ENCODE measurements at places on chromosomes 13 and 19.
A peak's percentile ranks its signal among the peaks of the same experiment; 100 is the strongest.

GRCh38 chr13:43244481-43244880 is 221.1 kb downstream of the DNAJC15 start:
- no peak for DNase-seq

GRCh38 chr19:15936950-15937349 is 2.6 kb upstream of the CYP4F11 start:
- DNase-seq = no peak

DNA sequence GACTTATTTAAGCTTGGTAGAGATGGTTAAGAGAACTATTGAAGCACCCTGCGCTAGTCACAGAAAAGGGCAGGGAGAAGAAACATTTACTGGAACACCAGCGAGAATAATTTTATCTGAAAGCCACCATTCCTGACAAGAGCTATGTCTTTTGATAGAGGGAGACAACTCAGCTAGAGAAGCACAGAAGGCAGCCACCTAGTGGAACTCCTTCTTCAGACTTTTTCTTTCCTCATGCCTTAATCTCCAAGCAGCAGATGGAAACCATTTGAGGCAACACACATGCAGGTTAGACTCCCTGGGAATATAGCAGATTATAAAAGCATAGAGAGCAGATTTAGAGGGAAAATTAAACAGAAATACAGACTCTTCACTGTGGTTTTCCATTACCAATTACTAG is 813.4 kb downstream of the SLITRK6 start:
- no peak for DNase-seq

DNA sequence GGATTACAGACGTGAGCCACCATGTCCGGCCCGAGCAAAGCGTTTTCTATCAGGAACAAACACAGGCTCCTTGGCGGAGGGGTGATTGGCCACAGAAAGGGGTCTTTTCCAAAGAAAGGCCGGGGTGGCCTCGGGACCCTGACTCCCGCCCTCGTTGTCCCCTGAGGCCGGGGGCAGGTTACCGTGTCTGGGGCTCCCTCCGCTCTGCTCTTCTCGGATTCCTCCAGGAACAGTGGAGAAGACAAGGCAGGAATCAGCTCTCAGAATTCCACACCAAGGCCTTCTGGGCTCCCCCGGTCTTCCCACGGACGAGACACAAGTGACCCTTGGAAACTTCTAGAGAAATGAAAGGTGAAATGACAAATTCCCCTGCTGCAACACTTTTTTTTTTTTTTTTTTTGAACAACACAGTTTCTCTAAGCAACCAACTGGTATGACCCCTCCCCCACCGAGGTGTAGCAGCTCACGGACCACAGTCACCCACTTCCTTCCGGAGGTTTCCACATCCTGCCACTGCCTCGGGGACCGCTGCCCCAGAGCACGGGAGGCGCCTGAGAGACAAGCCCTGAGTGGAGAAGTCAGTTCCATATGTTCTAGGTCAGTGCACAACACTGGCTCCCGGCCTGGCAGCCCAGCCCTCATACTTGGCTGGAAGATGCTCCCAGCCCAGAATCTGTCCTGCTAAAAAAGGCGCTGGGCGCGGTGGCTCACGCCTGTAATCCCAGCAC is 11.0 kb downstream of the MOB3A start:
- DNase-seq = peak; percentile 68

DNA sequence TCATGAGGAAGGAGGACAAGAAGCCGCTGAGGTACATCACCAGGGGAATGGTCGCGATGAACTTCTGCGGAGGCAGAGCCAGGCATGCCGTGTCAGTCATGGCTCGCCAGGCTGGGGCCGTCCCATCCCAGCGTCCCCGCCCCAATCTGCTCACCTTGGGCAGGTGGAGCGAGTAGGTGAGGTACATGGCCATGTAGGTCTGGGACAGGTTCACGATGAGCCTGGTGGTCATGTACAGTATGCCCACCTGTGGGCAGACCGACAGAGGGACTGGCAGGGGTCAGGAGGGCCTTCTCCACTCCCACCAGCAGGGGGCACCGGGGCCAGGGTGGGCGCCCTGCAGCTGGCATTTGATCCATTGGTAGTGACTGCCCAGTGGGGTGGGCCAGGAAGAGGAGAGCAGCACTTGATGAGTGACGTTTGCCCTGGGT is 8.3 kb downstream of the TEKTIP1 start:
- no peak for DNase-seq

DNA sequence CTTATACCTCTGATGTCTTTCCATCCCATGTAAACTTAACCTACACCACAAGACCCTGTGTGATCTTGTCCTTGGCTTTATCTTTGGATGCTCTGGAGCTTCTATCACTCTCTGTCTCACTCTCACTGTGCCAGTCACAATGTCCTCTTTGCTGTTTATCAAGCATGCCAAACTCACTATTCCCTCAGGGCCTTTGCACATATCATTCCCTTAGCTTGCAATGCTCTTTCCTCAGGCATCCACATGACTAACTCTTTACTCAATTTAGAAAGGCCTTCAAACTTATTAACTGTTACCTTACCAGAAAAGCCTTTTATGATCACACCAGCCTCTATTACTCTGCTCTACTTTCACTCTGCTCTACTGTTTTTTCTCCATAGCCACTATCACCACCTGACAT is 354.1 kb downstream of the RFC3 start:
- no peak for DNase-seq

- DNase-seq = no peak
These were observed 42.0 kb upstream of the TM9SF2 start for GRCh38 chr13:99459099-99459850.

DNA sequence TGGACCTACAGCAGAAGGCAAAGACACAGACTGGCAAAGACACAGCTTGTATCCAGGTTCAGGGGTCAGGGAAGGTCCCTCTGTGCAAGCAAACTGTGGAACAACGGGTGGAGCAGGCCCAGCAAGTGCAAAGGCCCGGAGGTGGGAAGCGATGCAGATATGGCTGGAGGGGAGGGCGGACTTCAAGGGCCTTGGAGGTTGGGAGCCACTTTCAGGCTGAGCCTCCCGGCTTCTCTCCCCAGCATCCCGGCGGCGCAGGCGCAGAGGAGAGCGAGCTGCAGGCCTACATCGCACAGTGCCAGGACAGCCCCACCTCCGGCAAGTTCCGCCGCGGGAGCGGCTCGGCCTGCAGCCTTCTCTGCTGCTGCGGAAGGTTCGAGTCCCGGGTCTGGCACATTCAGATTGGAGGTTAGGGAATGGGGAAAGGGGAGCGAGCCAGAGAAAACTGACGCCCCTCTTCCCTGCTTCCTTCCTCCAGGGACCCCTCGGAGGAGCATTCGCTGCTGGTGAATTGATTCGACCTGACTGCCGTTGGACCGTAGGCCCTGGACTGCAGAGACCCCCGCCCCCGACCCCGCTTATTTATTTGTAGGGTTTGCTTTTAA is 2.1 kb upstream of the PNPLA6 start:
- DNase-seq = no peak

DNA sequence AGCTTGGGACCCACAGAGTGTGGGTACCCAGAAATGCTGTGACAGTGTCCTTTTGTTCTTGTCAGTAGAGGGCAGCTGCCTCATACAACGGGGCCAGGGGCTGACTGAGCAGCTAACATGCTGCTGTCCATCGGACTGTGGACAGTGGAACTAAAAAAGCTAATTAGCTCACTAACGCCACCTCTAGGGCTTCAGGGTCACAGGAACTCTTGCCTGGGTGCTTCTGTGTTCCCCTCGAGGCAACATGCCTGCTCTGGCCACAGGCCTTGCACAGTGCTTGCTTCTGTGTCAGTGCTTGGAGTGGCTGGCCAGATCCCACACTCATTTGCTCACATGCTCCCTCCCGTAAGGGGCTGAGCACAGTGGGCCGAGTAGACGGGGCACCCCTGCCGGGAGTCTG is 377.0 kb downstream of the OLFM4 start:
- no peak for DNase-seq

GRCh38 chr13:21849323-21849722 is 178.4 kb downstream of the FGF9 start:
- DNase-seq = no peak

- DNase-seq = no peak
These were observed 805 bp downstream of the TMEM205 start for GRCh38 chr19:11345122-11345803.

DNA sequence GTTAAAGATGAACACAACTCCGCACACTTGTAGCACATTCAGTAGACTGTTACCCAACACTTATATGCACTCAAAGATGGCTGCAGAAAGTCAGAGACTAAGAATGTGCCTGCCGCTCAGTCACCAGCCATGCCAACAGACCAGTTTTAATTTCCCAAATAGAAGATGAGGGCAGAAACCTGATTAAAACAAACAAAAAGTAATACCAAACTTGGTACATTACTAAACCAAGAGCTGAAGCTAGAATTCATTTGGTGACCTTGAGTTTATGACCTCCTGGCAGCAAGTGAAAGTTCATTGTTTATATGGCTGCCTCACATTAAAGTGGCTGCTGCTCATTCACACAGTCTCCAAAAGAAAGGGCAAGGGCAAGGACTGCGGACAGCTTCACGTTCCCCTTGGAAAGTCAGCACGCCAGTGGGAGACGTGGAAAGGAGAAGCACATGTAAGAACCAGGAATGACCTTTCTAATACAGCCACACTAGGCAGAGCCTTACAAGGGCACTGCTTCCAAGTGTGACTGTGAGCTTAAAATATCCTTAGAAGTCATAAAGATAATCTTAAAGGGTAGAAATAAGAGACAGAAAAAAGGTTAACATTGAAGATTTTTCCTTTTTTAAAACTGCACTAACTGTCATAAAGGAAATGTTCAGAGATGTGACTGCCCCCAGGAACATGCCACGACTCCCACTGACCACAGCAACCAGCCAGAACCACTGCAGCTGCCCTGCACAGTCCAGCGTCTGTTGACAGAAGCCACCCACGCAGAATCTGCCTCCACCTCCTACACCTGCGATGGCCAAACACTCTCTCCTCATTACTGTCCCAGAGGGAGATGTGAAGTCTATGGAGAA is 73.5 kb downstream of the STK24 start:
- no peak for DNase-seq

DNA sequence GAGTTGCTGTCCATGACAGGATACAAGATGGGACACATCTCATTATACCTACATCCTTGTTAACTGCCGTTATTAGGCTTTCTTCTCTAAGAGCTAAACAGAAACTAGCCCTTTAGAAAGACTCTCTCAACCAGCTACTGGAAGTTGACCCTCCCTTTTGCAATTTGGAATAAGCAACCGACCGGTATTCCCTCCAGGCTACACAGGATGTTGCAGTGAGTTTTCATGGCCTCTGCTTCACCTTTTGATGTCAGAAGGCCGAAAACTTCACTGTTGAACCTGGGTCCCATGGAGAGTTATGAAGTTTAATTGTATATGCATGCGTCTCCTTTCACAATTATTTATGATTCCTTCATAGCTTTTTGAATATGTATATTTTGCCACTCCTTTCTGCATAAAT is 1042.5 kb upstream of the SPRY2 start:
- DNase-seq = no peak

GRCh38 chr19:44748426-44749254 is at the start of gene BCL3:
Gene BCL3, plus strand, starts transcription at chr19:44748708. Its CDS starts 83 bp downstream, at chr19:44748791.
- DNase-seq = peak; percentile 58

DNA sequence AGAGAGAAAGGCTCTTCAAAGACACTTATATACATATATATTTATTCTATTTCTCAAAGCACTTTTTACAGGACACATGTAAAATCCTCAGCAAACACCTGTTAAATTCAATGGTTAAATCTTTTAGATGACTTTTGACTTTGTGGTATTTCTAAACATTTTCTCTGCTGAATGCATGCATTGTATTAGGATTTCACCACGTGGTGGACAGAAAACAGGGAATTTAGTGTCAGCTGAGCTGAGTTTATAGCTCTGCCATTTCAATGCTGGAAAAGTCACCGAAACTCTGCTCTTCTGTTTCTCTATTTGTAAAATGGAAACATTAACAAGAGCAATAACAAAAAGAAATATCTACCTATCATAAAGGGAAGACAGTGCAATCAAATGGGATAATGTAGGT is 375.6 kb downstream of the ENOX1 start:
- no peak for DNase-seq

DNA sequence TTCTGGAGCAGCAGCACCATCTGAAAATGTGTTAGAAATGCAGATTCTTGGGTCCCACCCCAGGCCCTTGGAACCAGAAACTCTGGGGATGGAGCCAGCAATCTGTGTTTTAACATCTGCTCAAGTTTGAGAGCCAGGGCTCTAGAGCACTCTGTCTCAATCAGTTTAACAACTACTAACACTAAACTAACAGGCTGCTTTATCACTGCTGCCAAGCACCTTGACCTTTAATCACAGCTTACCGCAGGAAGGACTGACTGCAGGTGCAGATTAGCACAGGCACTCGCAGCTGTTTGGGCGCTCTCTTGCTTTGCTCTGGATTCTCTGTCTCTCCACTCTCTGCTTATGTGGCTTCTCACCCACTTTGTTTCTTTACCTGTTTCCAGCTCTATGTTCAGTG is 163.5 kb downstream of the MTUS2 start:
- no peak for DNase-seq

- DNase-seq = peak; percentile 61
These were observed 8.6 kb downstream of the C19orf25 start for GRCh38 chr19:1470305-1471009.

GRCh38 chr19:5921516-5922160 is 7.6 kb downstream of the CAPS start:
- no peak for DNase-seq

DNA sequence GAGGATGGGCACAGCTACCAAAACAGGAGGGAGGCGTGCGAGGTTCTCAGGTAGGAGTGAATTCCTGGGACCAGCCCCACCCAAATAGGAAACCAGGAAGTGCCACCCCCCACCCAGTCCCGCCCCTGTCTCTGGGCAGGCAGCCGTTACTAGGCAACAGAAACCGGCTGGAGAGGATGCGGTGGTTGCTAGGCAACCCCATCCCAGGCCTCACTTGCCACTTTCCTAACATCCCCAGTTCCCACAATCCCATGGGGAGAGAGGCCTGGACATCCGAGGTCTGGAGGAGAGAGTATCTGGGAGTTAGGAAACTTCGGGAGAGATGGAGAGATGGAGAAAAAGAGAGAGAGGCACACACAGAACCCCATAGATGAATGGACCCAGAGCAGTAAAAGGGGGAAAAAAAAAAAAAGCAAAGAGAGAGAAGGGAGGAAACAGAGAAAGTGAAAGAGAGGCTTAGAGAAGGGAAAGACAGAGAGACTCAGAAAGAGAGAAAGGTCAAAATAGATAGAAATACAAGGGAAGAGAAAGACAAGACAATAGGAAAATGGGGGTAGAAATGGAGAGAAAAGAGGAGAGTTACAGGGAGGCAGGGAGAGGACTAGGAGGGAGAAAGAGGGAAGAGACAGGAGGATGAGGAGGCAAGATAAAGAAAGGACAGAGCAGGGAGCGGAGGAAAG is 3.8 kb downstream of the GRIK5 start:
- DNase-seq = no peak
